ENCODE measurements at places on chromosomes 7 and 10. TPM values are rescaled to one million over a fixed set of nuclear protein-coding genes. Genes with fewer than 3 reads are reported as not detected.

Gene TCERG1L
- not detected for polyA plus RNA-seq

GRCh38 chr10:66180581-66181318, 745.1 kb upstream of the LRRTM3 start:
- no peaks in the 10 kb centered on the region for H3K36me3 ChIP-seq
- no peak for DNase-seq
- no peak overlapping the region for H3K27ac ChIP-seq

GRCh38 chr10:47223236-47223635, 76.8 kb upstream of the GDF10 start:
- DNase-seq, result no peak
- peaks cover 8% of the 10 kb centered on the region for H3K27me3 ChIP-seq
- no peaks in the 10 kb centered on the region for H3K4me1 ChIP-seq
- no peaks in the 10 kb centered on the region for H3K36me3 ChIP-seq
- no peak overlapping the region for H3K27ac ChIP-seq

Gene CPN1
- not detected for polyA plus RNA-seq

DNA sequence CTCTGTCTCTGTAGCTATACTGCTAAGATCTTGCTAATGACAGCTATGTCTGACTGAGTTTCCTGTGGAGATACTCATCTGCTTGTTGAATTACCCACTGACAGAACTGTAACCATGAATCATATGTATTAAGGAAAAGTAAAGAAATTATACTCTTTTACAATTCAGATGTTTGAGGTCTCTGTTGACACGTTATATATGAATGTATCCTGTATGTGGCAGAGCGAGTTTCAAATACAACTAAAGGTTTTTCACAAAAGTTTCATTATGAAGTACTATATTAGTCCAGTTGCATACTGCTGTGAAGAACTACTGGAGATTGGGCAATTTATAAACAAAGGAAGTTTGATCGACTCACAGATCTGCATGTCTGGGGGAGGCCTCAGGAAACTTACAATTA, 232.5 kb downstream of the CDK14 start:
- DNase-seq, result no peak
- no peak overlapping the region for H3K27ac ChIP-seq
- H3K4me1 ChIP-seq, result no peaks in the 10 kb centered on the region
- no peaks in the 10 kb centered on the region for H3K27me3 ChIP-seq
- no peak overlapping the region for H3K4me3 ChIP-seq

DNA sequence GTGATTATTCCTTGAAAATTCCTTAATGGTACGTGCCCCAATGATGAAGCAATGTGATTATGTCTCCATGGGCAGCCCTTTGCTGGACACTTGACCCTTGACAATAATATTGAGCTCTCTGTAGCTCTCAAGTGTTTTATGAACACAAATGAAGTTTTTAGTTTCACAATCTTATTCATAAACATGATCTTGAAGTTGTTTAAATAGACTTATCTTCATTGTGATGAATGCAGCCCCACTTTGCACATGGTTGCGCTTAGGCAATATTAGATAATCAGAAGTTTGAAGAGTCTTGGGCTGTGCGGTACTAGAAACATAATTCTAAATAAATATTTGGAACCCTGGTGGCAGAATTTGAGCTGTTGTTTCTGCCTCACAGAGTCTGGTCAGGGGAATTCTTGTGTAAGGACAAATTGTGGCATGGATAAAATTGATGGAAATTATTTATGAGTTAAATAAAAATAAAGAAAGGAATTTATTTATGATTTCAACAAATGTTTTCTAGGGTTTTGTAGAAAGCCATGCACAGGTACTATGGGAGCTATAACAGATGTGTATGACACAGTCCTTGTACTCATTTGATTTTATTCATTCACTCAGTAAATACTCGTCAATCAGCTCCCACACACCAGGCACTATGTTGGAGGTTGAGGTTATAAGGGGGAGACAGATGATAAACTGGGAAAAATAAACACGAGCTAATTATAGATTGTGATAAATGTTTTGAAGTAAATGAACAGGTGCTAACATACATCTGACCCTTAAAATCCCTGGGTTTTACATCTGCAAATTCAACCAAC, 217.9 kb downstream of the GALNT17 start:
- no peaks in the 10 kb centered on the region for H3K27me3 ChIP-seq
- H3K4me3 ChIP-seq, result no peak overlapping the region
- H3K27ac ChIP-seq, result no peak overlapping the region
- H3K4me1 ChIP-seq, result no peaks in the 10 kb centered on the region
- no peaks in the 10 kb centered on the region for H3K36me3 ChIP-seq

Gene RBP3
- not detected for polyA plus RNA-seq

DNA sequence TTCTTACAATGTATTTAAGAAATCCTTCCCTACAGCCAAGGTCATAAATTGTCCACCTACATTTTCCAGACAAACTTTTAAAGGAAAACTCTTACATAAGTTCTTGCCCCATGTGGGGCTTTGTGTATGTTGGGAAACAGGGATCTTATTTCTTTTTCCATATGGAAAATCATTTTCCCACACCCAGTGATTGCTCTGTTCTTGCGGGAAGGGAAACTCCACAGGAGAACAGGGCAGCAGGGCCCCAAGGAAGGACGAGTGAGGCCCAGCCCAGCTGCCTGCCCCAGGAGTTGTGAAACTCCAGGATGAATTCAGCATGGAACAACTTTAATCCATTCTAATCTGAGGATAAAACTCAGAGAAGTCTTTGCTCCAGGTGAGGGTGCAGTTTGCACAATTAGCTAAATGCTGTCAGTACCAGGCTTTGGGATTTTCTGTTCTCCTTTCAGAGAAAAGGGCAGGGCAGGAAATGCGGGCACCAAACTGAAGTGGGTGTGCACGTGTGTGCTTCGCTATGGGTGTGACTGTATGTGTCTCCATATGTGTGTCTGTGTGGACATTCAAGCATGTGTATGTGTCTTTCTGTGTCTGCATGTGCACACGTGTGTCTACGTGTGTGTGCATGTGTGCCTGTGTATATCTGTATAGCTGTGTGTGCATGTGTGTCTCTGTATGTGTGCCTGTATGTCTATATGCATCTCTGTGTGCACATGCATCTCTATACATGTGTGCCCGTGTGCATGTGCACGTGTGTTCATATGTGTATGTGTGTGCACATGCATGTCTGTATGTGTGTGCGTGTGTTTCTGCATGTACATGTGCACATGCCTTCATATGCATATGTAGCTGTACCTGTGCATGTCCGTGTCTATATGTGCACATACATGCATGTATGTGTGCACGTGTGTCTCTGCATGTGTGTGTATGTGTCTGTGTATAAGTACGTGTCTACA, 102.0 kb upstream of the FAM20C start:
- H3K27me3 ChIP-seq, result peaks cover 12% of the 10 kb centered on the region
- peaks cover 41% of the 10 kb centered on the region for H3K4me1 ChIP-seq
- H3K27ac ChIP-seq, result peak overlapping the region; percentile 1
- H3K4me3 ChIP-seq, result no peak overlapping the region
- no peak for DNase-seq

Gene SFTPA1
- polyA plus RNA-seq, result not detected

GRCh38 chr10:33876584-33877400, 542.3 kb upstream of the NRP1 start:
- DNase-seq, result no peak
- no peak overlapping the region for H3K27ac ChIP-seq
- no peaks in the 10 kb centered on the region for H3K36me3 ChIP-seq
- no peaks in the 10 kb centered on the region for H3K27me3 ChIP-seq
- no peak overlapping the region for H3K4me3 ChIP-seq

DNA sequence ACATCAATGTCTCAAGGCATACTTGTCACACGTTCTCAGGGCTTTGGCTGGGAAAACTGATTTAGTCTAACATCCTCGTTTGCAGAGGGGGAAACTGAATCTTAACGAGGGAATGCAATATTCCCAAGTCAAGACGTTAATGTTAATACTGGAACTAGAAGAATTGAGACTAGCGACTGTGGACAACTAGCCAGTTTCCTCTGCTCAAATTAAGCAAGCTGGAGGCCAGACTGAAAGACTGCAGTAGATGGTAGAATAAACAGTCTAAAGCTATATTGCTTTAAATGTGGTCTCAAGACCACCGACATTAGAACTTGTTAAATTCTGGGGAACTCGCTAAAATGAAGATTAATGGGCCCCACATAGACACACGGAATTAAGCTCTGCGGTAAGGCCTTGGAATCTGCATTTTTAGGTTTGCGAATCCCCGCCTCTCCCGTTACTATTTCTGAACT, 639 bp upstream of the TFAM start:
- no peaks in the 10 kb centered on the region for H3K27me3 ChIP-seq
- H3K4me1 ChIP-seq, result peaks cover 17% of the 10 kb centered on the region
- peak overlapping the region; percentile 91 for H3K27ac ChIP-seq
- peak overlapping the region; percentile 93 for H3K4me3 ChIP-seq
- no peak for DNase-seq
- peaks cover 2% of the 10 kb centered on the region for H3K36me3 ChIP-seq

GRCh38 chr10:125087191-125087896, 73.0 kb downstream of the CTBP2 start:
- peak overlapping the region; percentile 42 for H3K27ac ChIP-seq
- H3K4me3 ChIP-seq, result no peak overlapping the region
- peaks cover 38% of the 10 kb centered on the region for H3K36me3 ChIP-seq
- DNase-seq, result peak; percentile 45

Gene OR2A1
- polyA plus RNA-seq, result not detected

DNA sequence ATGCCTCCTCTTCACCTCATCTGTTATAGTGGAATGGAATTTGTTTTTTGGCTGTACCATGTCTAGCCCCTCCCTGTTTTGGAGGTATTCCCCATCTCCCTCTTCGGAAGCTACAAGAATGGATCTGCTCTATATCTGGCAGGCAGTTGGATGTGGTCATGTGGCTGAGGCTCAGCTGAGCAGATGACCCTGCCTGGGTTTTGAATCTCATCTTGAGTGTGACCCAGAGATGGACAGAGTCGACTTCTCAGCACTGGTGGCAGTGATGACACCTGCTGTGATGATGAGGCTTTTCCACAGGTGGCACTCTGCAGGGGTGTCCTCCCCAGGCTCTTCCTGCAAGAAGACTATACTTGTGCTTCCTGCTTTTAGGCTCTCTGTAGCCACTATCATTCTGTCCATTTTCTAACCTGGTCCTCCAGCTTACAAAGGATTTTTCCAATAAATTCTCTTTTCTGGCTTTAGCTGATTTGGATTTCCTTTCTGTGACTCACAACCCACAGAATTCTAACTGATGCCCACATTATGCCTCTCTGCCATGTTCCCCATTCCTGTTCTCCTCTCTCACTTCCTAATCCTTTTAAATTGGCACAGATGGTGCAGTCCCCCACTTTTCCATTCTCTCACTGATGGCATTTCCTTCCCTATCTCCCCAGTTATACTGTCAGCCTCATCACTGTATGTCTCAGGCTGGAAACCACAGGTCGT, 7.5 kb upstream of the ARHGAP22 start:
- DNase-seq, result no peak
- peaks cover 8% of the 10 kb centered on the region for H3K4me1 ChIP-seq
- no peaks in the 10 kb centered on the region for H3K36me3 ChIP-seq
- H3K27me3 ChIP-seq, result peaks cover 4% of the 10 kb centered on the region

Gene GJD4
- polyA plus RNA-seq, result not detected

Gene NEUROG3
- polyA plus RNA-seq, result not detected

All from keratinocyte (primary cell).